RWPE1 (cell line): ENCODE measurements at places on chromosomes 16 and 17.

DNA sequence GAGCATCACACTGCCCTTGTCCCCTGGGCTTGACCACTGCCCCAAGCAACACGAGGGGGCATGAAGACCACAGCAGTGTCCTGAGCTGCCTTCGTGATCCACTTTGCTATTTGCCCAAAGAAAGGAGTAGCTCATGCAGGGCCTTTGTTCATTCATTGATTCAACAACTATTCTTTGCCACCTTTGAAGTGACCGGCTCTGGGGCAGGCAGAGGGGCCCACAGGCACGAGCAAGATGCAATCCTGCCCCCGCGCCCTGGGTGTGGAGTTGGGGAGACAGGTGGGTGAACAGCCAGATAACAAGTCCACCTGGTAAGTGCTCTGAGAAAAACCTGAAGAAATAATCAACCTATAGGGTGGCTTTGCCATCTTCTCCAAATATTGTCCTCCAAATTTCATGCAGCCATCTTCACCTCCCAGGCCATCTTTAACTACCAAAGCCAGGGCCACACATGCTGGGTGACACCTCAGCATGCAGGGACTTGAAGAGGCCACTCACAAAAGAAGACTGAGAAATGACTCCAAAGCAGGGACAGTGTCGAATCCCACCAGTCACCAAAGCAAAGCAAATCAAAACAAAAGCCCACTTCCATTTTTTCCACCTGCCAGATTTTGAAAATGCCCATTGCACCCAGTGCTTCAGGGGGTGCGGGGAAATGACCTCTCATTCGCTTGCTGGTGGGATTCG lies 18.2 kb upstream of the RBFOX3 start:
- no peak for DNase-seq

GRCh38 chr17:58385359-58385899 lies 31.9 kb downstream of the RNF43 start:
- DNase-seq = no peak

DNA sequence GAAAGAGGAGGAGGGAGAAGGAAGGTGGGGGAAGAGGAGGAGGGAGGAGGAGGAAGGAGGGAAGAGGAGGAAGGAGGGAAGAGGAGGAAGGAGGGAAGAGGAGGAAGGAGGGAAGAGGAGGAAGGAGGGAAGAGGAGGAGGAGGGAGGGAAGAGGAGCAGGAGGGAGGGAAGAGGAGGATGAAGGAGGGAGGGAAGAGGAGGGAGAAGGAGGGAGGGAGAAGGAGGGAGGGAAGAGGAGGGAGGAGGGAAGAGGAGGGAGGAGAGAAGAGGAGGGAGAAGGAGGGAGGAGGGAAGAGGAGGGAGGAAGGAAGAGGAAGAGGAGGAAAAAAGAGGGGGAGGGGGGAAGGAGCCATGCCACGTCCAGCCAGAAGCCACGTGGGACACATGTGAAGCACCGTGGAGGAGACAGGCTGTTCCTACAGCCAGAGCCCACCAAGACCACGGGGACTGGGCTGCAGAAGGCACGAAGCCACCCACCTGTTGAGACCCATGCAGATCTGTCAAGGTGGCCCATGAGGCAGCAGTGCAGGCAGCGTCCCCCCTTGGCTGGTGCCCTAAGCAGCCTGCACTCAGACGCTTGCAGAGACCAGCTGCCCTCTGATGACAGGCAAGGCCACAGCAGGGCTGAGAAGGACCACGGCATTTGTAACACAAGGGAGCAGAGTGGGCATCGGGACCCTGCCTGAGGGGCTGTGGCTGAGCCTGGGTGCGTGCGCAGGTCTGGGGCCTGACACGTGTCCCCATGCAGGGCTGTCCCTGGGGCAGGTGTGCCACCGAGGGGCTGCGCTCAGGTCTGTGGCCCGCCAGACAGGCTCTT lies 10.3 kb downstream of the NDUFAF8 start:
- DNase-seq = no peak

DNA sequence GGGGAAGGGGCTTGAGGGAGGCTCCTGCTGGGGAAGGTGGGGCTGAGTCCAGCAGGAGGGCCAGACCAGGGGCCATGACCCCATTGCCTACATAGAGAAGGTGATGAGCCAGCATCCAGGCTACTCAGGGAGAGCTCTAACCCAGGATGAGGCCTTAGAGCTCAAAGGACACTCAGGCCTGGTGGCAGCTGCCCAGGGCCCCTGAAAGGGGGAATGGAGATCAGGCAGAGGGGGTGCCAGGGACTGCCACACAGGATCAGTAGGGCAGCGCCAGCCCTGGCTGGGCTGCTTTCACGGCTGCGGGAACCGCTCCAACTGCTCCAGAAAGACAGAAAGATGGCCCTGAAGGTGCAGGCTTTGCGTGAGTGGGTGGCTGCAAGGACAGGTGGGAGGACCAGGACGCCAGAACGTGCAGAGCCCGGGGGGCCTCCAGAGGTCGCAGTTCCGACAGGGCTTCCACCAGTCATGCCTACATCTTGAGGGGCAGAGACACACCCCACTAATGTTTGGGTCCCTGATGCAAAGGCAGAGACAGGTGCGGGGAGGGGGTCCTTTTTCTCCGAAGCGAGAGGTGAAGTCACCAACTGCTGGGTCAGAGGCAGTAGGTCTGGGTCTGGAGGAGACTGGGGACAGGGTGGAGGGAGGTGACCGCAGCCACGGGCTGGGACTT lies 882 bp upstream of the ATP6V0C start:
- no peak for DNase-seq

DNA sequence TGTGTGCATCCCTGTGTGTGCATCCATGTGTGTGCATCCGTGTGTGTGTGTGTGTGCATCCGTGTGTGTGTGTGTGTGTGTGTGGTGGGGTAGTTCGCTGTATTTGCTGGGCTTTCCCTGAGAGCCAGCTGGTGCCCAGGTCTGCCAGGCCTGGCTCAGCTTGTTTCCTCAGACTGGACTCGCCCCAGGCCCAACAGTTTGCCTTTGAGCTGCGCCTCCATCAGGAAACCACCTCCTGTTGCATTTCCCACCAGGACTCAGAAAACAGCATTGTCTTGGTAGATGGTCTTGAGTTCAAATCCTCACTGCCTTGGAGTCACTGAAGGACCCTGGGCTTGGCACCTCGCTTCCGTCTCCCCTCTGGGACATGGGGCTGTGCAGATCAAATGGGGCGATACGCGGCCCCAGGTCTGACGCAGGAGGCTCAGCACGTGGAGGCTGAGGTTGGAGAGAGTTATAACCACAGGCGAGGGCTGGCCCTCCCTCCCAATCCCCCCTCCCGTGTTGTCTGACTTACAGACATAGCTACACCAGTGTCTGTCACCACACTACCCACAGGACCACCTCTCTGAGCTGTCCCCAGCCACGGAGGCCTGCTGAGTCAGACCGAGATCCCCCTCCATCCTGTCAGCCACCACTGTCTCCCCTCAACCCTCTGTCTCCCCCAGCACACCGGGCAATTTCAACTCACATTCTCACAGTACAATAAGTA lies 4.7 kb downstream of the ITGAE start:
- no peak for DNase-seq

GRCh38 chr16:50151756-50152155 lies 1.4 kb upstream of the TENT4B start:
- DNase-seq = no peak

DNA sequence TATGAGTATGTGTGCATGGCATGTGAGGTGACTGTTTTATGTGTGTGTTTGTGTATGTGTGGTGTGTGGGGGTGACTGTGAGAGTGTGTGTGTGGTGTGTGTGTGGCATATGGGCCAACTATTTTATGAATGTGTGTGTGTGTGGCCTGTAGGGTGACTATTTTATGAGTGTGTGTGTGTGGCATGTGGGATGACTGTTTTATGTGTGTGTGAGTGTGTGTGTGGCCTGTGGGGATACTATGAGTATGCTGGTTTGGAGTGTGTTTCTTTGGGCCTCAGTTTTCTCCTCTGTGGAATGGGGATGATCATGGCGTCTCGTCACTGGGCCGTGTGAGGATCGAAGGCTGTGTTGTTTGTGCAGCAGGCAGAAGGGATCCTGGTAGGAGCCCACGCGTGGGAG lies 152.1 kb upstream of the PLCG2 start:
- DNase-seq = no peak

DNA sequence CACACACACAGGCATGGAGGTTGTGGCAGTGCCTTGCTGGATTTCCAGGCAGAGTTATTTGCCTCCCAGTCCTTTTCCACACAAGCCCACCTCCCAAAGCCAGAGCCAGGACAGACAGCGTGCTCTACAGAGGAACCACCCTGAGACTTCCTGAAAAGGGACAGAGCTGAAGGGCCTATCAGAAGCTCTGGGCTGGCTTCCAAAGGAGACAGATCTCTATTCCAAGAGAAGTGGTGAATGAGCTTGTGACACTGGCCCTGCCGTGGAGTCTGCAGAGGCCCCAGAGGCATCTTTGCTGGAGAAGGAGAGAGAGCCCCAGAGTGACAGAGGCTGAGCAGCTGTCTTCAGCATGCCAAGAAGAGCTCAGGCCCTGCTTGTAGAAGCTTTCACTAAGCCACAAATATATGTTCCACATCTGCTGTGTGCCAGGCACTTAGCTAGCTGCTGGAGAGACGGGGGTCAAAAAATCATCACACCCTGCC lies 8.3 kb upstream of the LPCAT2 start:
- DNase-seq = no peak

DNA sequence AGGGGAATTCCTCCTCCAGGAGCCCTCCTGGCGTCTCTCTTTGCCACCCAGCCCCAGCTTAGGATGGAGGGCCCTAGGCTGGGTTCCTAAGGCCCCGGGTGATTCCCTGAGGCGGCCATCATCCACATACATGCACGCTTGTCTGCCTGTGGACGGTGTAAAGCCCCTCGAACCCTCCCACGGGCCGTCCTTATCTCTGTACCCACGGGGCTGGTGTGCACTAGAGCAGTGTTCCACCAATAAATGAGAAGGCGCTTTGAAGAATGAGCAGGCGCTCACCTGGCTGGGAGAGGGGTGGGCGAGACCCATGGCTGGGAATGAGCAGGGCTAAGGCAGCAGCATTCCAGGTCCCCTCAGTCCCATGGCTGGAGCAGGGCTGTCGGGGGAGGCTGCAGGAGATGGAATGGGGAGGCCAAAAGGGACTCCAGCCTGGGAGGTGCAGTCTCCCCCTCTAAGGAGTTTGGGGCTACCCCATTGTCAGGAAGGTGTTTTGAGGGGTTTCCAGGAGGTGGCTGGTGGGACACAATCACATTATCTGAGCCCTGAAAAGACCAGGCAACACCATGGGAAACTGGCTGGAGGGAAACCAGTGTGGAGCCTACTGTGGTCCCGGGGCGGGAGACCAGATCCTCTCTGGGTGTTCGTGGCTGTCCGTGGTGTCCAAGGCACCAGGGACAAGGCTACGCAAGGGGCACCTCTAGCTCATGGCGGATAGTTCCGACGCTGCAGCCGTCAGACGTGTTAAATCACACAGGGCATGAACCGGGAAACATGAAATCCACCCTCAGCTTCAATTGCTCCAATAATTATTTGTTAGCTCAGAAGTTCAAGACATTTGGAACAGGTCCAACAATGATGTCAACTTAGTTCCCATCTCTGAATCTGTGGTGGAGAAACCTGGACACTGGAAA lies 87.5 kb upstream of the DNAH17 start:
- DNase-seq = no peak
